ENCODE measurements at places on chromosomes 1 and 21.

GRCh38 chr1:216604771-216605170 is 118.5 kb downstream of the ESRRG start:
- DNase-seq: no peak

DNA sequence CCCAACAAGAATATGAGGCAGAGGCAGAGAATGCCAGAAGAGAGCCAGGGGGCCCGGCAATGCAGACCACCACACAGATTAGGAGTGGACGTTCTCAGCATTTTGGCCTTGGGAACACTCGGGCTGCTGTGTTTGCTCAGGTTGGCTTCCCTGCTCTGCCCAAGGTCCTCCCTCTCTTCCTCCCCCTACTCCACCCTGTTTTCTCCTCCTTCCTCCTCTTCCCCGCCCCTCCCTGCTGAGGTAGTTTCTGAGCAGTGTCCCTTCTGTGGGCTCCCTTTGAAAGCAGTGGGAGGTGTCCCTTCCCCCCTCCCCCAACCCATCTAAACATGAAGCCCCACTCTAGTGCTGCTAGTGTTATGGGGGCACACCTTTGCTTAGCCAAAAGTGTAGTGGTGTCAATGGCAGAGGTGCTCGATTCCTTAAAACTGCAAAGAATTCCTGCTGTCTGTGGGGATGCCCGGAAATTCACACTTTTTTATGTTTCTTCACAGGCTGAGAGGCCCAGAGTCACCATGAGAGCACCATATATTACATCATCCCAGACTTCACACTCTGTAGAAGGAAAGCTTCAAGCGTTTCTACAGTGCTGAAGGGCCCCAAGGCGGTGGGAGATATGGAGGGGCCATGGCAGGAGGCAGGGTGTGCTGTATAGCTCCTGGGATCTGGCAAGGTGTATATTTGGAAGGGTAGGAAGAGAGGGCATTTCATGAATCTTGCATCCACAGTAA is at the start of gene HHIPL2:
Gene HHIPL2, minus strand, starts transcription at position 161 of the 728 bp plus-strand sequence. Its CDS starts 60 bp downstream, at position 101.
- no peak for DNase-seq

DNA sequence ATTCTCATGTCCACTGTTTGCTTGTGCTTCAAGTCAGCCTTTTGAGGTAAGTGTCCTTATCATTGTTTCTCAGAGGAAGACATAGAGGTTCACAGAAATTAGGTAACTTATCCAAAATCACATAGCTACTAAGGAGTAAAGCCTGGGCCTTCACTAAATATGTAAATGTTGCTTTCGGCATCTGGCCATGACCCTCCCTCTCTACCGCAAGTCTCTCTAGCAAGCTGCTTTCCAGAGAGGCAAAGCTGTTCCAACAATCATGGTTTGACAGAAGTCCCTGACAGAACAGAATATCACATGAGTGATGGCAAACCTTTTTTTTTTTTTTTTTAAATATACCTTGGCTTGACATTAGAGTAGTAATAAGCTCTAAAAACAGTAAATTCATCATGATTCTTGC is 94.5 kb upstream of the F3 start:
- DNase-seq: no peak

GRCh38 chr21:14737922-14738321 is 191.8 kb upstream of the SAMSN1 start:
- DNase-seq: peak; percentile 38

DNA sequence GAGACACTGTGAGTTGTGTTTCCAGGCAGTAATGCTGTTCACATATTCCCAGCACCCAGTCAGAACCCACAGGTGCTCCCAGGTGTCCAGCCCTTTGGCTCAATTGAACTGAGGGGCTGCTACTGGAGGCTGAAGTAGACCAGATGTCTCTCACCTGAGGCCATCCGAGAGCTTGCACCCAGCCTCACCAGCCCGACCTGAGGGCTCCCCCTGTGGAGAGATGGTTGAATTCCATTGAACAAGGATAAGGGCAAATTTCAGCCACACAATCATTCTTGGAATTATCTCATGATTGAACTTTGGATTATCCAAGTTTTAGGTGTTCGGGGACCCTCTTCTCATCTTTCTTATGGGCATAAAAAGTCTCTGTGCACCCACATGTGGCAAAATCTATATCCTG is 52.1 kb downstream of the OBSCN start:
- DNase-seq: peak; percentile 17

- no peak for DNase-seq
These were observed 70.9 kb downstream of the RERE start for GRCh38 chr1:8746554-8746953.

GRCh38 chr1:175984813-175985212 is 222.3 kb downstream of the COP1 start:
- DNase-seq: no peak

DNA sequence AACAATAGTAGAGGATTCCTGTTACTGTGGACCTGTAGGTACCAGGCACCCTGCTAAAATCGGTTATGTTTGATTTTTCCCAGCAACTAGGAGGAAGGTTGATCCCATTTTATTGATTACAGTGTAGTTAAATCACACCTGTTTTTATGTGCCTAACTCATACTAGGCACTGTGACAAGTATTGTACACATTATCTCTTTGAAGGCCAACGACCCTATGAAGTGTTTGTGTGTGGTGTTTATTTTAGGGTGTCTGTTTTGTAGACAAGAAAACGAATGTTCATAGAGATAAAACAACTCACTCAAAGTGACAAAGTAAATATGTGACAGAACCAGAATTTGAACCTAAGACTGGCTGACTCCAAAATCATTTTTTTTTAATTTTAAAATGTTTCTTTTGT is 49.5 kb downstream of the FGGY start:
- DNase-seq: no peak

DNA sequence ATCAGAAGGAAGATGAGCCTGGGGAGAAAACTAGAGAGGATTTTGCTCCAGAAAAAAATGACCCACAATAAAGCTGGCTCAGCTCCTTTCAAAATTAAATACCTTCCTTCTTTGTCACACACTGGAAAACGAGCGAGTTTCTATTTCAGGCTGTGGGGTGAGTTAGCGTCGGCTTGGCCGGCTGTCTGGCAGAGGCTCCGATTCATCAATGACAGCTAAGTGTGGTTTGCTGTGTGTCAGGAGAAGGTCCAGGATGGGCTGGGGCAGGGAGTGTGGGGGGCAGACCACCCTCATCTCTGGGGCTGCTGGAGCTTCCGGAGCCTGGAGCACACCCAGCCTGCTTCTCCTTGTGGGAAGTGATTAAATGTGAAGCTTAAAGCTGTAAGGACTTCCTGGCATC is 120.2 kb downstream of the ETS2 start:
- DNase-seq: no peak

GRCh38 chr1:220918285-220918951 is 39.2 kb downstream of the HLX start:
- DNase-seq: no peak

DNA sequence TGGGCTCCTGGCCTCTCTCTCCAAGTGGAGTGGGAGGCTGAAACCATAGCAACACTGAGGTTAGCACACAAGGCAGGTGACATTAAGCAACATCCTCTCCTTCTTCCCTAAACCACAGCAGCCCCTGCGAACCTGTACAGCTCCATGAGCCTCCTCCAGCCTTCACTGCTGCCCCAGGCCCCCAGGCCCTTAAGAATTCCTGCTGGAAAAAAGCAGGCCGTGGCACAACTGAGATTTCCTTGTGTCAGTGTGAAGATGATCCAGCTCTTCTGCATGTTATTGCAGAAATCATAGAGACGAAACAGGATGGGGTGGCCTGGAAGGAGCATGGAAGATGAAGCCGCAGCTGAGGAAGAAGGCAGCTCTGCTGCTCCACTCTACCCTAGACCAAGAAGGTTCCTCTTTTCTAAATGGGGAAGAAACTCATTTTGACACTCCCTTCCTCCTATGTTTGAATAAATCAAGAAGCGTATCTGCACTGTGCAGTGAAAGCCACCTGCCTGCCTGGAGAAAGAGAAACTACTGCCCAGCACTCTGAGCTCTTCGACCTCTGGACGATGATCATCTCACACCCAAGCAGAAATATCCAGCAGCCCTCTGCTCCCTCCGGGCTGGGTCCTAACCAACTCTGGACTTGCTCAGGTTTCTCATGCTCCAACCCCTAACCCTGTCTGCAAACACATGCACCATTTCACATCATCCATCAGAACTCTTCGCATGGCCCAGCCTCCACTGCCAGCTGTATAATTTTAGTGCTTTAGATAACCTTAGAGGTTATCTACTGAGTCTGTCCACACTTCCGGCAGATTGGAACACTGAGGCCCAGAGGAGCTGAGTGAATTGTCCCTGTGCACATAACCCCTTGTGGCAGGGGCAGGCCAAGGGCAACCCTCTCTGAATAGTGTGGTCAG is 20.7 kb downstream of the SH3BP5L start:
- DNase-seq: no peak

GRCh38 chr1:42971841-42972291 is 13.2 kb upstream of the SLC2A1 start:
- no peak for DNase-seq

- DNase-seq: no peak
These were observed 231.2 kb upstream of the LYPLAL1 start for GRCh38 chr1:218942431-218942830.

DNA sequence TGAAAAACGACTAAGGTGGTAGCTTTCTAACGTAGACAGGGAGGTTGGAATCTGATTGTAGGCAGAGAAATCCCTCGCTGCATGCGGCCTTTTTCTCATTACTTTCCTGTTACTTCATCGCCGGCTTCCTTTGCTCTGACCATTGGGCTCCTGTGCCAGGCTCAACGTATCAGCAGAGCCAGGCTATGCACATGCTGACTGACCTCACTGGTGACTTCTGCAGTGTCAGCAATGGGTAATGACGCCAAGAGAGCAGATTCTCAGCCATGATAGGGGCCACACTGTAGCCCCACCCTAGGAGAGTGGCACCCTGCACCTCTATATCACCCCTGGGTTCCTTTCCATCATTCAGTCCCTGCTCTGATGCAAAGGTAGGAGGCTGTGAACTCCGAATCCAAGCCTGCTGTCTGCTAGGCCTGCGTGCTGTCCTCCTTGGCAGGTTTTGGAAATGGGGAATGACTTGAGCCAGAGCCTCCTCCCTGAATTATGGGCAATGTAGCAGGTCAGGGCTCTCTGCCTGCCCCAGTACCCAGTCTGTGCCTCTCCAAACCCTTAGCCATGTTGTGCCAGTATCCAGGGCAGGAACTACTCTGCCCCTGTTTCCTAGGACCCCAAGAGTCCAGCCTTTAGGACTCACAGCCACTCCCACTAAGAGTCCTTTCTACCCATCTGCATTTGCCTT is 11.4 kb downstream of the PPFIA4 start:
- DNase-seq: peak; percentile 78

- no peak for DNase-seq
These were observed 337.2 kb upstream of the PROX1 start for GRCh38 chr1:213650603-213651002.

DNA sequence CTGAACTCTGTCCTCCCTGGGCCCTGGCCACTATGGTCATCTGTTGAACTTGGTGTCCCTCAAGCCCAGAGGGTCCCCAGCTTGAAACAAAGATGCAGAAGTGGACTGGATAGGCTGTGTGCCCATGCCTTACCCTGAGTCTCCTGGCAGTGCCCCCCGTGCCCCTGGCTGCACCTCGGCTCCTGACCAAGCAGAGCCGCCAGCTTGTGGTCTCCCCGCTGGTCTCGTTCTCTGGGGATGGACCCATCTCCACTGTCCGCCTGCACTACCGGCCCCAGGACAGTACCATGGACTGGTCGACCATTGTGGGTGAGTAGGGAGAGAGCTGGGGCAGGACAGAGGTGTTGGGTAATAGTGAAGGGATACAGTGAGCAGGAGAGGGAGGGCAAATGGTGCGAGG is 10.7 kb downstream of the TIE1 start:
- no peak for DNase-seq

GRCh38 chr1:37513795-37514349 is 694 bp downstream of the MEAF6 start:
- peak; percentile 45 for DNase-seq

DNA sequence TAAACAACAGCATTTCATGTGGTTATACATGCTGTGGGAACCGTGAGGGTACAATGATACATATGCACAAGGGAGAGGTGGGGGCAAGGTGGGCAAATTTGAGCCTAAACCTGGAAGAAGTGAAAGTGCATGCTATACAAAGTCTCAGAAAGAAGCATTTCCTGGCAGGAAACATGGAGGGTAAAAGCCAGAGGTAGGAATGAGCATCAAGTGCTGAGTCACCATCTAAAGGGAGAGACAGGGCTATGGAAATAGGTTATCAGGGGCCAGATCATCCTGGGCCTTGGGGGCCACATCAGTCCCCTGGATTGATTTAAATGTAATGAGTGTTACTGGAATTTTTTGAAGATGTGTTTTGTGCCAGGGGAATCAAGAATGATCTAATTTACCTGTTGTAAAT is 60.1 kb upstream of the DAB1 start:
- DNase-seq: no peak

- DNase-seq: no peak
These were observed 12.6 kb downstream of the PCNT start for GRCh38 chr21:46336603-46337002.

- no peak for DNase-seq
These were observed 40.8 kb upstream of the UTS2 start for GRCh38 chr1:7893529-7894180.

DNA sequence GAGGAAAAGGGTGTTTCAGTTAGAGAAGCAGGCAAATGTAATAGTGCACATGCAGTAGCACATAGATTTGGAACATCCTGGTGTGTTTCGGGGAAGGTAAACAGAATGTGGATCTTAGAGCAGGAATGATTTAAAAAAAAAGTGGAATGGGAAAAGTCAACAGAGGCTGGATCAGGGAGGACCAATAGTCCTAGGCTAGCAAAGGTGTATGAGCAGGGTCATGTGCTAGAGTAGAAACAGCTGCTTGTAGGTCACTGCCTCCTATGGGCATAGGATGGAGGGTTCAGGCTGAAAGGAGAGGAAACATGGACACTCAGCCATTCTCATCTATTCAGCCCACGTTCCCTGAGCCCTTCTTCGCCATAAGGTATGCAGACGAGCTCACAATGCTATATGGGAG is 3.7 kb upstream of the KPNA6 start:
- DNase-seq: no peak

- DNase-seq: no peak
These were observed 4.1 kb downstream of the PLEKHN1 start for GRCh38 chr1:970242-970972.

GRCh38 chr21:29406385-29406784 is 107.7 kb downstream of the BACH1 start:
- no peak for DNase-seq

DNA sequence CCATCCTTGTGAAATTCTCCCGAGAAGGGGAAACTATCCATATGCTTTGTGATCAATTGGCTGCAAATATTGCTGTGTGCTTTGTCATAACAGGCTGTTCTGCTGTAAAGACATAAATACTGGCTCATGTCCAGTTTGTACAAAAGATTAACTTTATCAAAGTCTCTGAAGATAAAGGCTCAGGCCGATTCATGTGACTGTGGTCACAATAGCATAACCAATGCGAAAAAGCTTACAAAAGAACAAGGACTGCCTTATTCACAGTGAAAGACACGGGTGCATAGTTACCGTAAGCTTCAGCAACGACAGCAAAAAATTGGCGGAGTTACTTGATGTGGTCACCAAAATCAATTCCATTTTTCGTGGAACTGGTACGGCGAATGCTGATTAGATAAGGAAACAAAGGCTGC is 173.6 kb upstream of the CHRM3 start:
- no peak for DNase-seq
